ENCODE measurements at places on chromosomes 7 and 10.

- DNase-seq: peak; percentile 55
These were observed 8.1 kb downstream of the PDE1C start for GRCh38 chr7:32062150-32062549.

DNA sequence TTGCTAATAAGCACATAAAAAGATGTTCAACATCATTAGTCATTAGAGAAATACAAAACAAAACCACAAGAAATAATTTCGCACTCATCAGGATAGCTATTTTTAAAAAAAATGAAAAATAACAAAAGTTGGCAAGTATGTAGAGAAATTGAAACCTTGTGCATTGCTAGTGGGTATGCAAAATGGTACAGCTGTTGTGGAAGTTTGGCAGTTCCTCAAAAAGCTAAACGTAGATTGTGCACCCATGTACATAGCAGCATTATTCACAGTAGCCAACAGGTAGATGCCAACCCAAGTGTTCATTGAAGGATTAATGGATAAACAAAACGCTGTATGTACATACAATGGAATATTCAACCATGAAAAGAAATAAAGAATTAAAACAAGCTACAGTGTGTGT is 35.3 kb upstream of the STARD3NL start:
- DNase-seq: no peak

DNA sequence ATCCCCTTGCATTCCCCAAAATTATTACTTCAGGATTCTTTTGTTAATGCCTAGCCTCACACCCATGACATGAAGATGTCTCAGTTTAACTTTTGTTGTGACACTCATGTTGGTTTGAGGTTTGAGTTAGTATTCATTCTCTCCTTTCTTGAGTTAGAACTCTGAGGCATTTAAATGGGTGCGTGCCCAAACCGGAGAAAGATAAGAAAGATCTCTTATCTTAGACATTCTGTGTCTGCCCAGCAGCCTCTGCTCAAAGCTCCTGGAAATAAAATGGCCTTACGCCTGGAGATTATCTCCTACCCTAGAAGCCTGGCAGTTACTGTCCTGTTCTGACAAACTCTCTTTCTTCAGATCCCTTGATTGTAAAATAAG is 26.3 kb downstream of the WBP1L start:
- no peak for DNase-seq

DNA sequence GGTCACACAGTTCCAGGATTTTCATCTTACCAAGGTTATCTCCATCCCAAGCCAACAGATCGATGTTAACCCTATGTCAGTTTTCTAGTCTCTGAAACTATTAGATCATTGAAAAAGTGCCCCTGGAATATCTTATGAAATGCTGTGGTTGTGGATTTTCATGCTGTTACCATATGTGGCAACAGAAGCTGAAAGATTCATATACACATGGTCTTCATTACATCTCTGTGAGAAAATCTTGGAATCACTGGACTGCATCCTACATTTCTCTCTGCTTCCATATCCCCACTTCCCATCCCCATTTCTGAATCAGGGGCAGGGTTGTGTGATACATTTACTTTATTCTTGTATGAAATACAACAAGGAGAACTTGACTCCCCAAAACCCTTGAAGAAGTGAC is 146.1 kb downstream of the SLC16A9 start:
- no peak for DNase-seq

GRCh38 chr7:29457565-29458011 is 106.0 kb upstream of the PRR15 start:
- DNase-seq: no peak

DNA sequence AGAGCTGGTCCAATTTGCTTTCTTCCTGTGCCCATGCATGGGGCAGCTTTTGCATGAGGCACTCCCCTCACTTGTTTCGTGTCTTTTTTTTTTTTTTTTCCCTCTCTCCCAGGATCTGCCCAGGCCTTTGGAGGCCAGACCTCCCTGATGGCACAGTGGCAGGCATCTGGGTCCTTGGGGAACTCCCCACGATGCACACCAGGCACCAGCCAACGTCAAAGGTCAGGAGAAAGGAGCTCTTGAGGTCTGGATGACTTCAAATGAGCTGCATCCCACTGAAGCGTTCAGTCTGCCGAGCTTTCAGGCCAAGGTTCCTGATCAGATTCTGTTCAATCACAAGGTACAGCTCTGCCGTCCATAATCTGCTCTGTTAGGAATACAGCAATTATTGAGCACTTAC is 97.2 kb upstream of the CARD11 start:
- DNase-seq: no peak

GRCh38 chr7:44292876-44293560 is 32.4 kb downstream of the CAMK2B start:
- peak; percentile 2 for DNase-seq
